SHP77 treated with DMSO at 0.1 percent for 48 hours (cell line): ENCODE measurements at places on chromosomes 2 and 18.

DNA sequence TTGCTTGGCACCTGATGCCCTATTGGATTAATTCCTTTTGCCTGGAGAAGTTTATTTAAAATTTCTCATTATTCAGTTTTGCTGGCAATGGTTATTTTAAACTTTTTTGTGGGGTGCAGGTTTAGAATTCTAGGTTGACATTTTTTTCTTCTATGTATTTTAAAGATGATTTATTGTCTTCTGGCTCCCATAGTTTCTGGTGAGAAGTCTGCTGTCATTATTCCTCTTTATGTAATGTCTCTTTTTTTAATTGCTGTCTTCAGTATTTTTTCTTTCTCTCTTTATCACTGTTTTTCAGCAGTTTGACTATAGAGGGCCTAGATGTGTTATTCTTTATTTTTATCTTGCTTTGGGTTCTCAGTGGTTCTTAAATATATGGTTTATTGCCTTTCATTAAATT is 182.2 kb upstream of the STON1 start:
- DNase-seq = no peak

GRCh38 chr2:168114619-168115018 is 132.8 kb downstream of the STK39 start:
- no peak for DNase-seq

DNA sequence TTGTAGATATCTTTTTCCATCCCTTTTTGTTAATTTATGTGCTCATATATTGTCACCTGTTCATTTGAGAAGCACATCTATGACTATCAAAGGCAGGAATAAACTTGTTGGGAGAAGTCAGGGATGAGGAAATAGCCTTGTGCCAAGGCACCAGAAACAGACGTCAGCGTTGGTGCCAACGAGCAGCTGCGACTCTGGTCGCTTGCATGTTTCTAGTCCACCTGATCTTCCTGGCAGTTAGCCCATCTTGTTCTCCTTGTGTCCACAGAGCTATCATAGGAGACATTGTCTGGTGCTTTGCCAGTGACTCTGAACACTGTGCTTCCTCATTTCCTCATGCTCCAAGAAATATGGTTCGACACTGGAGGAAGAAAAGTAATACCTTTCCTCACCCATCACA is 374.4 kb downstream of the PTPRM start:
- DNase-seq = peak; percentile 97

DNA sequence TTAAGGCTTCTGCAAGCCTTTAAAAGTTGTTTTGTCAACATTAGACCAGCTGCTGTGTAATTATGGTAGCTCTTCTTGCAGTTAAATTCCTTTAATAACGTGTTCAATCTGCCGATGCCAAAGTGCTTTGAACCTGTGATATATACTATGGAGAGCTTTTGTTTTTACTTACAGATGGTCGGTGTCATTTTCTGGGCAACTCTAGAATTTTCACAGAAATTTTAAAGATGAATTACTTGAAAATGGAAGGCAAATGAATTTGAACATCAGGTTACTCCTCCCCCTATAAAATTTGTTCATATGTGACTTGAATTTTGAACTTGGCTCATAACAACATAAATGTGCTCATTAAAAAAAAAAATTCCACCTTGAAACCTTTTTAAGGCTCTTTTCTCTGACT is 23.0 kb downstream of the LYPD6 start:
- DNase-seq = no peak

DNA sequence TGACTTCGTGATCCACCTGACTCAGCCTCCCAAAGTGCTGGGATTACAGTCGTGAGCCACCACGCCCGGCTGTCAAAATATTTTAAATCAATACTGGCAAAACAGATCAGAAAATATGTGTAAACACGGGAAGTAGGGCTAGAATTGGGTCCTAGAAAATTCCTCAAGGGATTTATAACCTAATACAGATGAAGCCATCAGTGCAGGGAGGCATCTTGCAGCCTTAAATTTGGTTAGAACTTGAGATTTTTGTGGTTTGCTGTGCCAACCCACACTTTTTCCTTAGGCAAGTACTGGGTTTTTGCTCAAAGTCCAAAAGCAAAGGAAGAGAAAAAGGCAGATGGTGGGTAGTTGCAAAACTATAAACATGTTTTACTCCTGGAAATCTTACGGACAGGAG is 33.7 kb upstream of the NFE2L2 start:
- DNase-seq = no peak

DNA sequence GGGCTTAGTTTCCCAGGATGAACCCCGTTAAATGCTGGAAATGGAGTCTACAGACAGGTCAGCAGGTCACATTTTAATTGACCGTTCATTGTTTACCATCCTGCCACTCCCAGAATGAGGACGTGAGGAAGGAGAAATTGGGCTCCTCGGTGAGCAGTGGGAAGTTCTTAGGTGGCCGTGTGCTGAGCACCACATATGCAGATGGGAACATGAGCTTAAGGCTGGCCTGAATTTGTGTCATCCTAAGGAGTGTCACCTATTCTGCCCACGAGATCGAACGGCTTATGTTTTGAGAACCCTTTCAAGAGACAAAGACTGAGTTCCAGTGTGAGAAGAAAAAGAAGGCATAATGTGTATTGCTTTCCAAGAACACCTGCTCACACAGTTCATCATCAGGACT is 234.4 kb upstream of the PXDN start:
- DNase-seq = no peak

DNA sequence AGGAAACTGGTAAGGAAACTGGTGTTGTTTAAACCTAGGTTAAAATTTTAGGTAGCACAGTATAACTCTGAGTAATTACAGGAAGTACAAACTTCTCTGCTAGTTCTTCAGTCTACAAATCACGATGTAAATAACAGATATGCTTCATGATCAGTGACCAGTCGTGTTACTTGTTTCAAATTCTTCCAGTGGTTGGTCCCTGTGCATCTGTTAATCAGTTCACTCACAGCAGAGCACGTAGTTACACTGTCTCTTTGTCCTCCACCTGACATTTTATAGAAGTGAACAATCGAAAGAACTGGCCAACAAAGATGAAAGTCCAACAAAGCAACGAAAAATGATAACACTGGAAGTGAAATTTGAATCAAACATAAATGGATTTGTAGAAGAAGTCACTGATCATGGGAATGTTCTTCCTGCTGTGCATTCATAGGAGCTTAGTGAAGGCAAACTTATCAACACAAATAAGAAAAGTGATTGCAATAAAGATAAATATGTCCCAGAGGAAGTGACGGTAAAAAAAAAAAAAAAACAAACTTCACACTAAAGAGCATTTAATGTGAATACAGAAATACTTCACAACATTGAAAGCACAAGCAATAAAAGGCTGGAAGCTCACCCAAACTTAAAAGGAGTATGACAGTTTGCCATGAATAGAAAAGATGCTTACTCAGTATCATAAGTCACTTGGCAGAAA is 7.0 kb downstream of the EIF2AK2 start:
- no peak for DNase-seq
